ENCODE measurements at places on chromosomes 4 and X. TPM values are rescaled to one million over a fixed set of nuclear protein-coding genes. Genes with fewer than 3 reads are reported as not detected.

- no peak for DNase-seq
Observed at GRCh38 chr4:71113294-71113693, 119.8 kb downstream of the DCK start.

DNA sequence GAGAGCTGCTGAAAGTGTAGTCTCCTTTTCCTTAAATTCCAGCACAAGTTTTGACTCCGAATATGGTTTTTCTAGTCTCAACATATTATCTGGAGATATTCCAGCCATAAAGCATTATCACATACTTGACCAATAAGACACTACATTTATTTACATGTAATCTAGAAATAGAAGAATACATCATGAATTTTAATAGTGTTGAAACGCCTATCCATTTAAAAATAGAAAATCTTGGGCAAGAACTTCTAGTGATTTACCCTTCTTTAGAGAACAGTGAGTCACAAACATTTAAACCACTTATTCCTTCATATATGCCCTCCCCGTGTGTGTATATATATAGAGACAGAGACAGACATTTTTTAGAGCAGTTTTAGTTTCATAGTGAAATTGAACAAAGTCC is 161.5 kb downstream of the SOWAHB start:
- no peak for DNase-seq

GRCh38 chrX:23317799-23318724 is 16.6 kb upstream of the PTCHD1 start:
- DNase-seq: no peak

DNA sequence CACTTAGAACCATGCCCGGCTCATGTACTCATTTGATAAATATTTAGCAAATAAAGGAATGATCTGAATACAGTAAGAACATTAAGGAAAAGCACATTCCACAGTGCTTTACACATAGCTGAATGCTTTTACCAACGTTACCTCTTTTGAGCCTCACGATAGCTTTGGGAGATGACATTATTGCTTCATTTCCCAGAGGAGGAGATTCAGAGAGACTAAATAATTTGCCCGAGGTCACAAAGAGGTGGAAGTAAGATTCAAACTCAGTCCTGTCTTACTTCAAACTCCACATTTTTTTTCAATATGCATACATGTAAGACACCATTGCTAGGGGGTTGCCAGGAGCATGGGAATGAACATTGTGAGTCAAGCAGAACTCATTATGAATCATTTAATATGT is 538.5 kb downstream of the BCOR start:
- DNase-seq: no peak

GRCh38 chr4:114603497-114603896 is 4.9 kb downstream of the UGT8 start:
- DNase-seq: no peak

GRCh38 chrX:71118985-71119535 is 664 bp downstream of the MED12 start:
- no peak for DNase-seq

DNA sequence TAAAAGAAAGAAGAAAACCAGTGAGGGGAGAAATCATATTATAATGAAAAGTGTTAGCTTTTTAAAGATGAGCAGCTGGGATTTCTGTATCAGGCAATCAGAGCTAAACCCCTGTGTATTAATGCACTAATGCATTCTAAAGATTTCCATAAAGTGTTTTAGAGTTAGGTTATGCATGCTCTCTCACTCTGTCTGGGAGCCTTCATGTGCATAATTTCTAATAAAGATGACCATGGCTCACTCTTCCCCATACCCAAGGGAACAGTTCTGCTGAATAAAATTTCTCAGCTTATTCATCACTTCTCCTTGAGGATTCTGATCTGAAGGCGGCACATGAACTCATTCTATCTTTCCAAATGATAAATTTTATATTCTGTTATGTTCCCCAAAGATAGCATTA is 129.4 kb downstream of the DKK2 start:
- no peak for DNase-seq

DNA sequence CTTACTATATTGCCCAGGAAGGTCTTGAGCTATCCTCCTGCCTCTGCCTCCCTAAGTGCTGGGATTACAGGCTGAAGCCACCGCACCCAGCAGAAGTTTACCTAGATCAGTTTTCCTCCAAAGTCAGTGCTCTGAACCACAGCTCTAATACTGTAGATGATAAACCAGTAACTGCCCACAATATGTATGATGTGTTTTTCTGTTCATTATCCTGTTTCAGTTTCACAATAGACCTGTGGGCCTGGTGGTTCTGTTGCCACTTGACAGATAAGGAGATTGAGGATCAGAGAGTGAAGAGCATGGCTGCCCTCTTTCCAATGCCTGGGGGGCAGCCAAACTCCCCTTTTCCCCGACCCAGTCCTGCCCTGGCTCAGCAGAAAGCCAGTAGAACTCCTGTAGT is 87.0 kb downstream of the EFNB1 start:
- no peak for DNase-seq

The SPANXN3 gene
- not detected for total RNA-seq

GRCh38 chrX:50704360-50704759 is 109.6 kb downstream of the SHROOM4 start:
- no peak for DNase-seq

The SLC4A4 gene
- total RNA-seq: 2.0 TPM

The MAGEC3 gene
- total RNA-seq: not detected
